ENCODE measurements at places on chromosomes 12 and 14. TPM values are rescaled to one million over a fixed set of nuclear protein-coding genes. Genes with fewer than 3 reads are reported as not detected.

DNA sequence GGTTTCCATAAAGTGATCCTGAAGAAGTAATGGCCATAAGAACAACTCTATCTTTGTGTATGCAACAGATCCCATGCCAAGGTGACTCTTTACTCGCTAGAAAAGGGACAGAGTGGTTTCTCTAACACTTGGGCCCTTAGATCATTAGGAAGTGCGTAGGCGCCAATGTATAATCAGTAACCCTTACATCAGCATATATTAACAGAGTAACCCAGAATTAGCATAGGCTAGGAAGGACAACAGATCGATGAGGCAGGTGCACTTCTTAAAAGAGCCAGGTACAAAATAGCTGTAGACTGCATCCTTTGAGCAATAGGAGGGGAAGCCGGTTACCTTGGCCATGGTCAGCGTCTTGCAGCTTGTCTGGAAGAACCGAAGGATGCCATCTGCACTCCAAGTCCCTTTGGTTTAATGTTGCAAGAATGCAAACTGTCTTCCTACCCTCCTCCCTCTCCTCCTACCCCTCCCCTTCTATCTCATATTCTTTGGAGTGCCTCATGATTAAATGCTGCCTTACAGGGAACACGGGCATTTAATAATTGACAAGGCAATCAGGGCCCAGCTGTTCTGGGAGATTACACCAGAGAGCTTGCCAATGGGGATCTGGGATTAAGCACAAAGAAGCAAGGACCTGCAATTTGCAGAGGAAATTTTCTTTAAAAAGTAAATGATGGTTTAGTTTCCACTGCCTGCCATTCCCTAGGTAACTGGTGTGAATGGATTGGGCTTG lies 8.0 kb downstream of the GSG1 start:
- no peak for DNase-seq

DNA sequence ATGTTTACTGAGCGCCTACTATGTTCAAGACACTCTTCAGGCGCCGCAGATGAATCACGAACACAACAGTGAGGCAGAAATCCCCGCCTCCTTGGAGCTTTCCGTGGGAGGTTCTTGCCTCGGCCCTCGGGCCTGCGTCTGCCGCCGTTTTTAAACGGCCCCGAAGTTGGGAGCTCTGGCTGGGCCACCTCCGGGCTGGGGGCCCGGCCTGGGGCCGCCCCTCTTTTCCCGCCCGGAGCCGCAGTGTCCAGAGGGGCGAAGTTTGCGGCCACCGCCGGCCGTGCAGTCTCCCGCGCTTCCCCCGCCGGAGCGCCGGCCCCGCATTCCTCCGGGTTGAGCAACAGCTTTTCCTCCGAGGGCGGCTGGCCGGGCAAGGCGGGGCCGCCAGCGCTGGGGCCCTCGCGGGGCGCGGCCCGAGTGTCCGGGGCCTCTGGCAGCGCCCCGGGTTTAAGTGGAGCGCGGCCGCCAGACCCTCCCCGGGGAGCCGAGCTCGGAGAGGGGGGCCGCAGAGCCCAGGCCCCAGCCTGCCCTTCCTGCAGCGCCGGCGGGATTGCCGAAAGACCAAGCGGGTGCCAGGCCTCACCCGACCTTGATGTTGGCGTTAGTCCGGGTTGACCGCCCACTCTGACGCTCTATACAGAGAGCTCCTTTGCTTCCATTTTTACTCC lies 18.7 kb upstream of the CTDSP2 start:
- DNase-seq: peak; percentile 95

- DNase-seq: no peak
Measured at GRCh38 chr14:53384536-53384935, 231.4 kb upstream of the DDHD1 start.

DNA sequence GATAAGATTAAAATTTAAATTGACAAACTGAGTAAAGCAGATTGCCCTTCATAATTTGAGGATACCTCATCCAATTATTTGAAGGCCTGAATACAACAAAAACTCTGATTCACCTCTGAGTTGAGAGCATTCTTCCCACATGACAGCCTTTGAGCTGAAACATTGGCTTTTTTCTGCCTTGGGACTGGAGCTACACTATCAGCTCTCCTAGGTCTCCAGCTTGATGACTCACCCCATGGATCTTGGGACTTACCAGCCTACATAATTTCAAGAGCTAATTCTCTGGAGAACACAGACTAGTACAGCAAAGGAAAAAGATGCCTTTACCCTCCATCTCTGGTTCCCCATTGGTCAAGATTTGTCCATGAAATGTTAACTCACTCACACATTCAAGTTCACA lies 555.1 kb downstream of the FOXG1 start:
- no peak for DNase-seq

The BCL11B gene
- total RNA-seq: 1.5 TPM

The TNFRSF1A gene
- 194 TPM for total RNA-seq

The EEF1AKMT3 gene
- 9.3 TPM for total RNA-seq
